ENCODE measurements at places on chromosomes 12 and 14. TPM values are rescaled to one million over a fixed set of nuclear protein-coding genes. Genes with fewer than 3 reads are reported as not detected.
A peak's percentile ranks its signal among the peaks of the same experiment; 100 is the strongest.

Gene OR4N5
- total RNA-seq = not detected

Gene OAS3
- 7.7 TPM for total RNA-seq

Gene ARHGEF25
- 62.4 TPM for total RNA-seq

Gene CLEC1A
- 0.32 TPM for total RNA-seq

Gene MYL2
- total RNA-seq = not detected

DNA sequence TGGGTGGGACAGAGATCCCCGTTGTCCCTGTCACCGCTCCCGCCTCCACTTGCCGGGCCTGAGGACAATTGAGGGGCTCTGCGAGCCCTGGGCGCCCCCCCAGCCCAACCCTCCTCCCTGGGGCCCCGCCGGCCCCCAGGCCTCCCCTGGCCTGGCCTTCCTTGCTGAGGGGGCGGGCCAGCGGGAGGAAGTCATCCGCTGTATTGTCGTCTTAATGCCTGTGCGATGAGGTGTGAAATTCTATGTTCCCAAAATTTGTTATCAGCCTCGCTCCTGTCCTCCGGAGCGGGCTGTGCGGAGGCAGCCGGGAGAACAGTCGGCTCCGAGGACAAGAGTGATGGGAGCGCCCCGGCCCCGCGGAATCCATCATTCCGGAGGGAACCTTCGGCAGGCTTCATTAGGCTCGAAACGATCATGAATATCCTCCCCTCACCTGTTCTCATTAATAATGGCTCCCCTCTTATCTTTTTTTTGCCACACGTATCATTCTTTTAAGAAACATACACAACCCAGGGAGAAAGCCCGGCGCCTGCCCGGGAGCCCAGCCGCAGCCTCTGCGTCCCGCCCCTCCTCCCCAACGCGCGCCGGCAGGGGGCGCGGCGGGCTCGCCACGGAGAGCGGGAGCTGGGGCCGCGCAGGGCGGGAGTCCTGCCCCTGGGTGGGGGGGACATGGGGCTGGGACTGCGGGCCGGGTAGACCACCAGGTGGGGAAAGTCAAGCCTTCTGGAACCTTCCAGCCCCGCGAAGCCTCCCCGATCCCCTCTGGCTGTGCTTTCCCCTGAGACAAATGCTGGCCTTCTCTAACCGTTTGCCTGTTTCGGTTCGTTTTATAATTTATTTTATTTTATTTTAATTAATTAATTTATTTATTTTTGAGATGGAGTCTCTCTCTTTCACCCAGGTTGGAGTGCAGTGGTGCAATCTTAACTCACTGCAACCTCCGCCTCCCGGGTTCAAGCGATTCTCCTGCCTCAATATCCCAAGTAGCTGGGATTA, 17.1 kb upstream of the DLK1 start:
- peaks cover 6% of the 10 kb centered on the region for H3K27me3 ChIP-seq
- peaks cover 32% of the 10 kb centered on the region for H3K4me1 ChIP-seq
- H3K4me3 ChIP-seq = peak overlapping the region; percentile 61
- peak overlapping the region; percentile 94 for H3K27ac ChIP-seq
- H3K36me3 ChIP-seq = no peaks in the 10 kb centered on the region

- H3K27me3 ChIP-seq = no peaks in the 10 kb centered on the region
- no peaks in the 10 kb centered on the region for H3K36me3 ChIP-seq
- no peak overlapping the region for H3K27ac ChIP-seq
- DNase-seq = no peak
- no peaks in the 10 kb centered on the region for H3K4me1 ChIP-seq
- H3K4me3 ChIP-seq = no peak overlapping the region
Measured at GRCh38 chr12:68915055-68915454, 17.9 kb downstream of the CPM start.

DNA sequence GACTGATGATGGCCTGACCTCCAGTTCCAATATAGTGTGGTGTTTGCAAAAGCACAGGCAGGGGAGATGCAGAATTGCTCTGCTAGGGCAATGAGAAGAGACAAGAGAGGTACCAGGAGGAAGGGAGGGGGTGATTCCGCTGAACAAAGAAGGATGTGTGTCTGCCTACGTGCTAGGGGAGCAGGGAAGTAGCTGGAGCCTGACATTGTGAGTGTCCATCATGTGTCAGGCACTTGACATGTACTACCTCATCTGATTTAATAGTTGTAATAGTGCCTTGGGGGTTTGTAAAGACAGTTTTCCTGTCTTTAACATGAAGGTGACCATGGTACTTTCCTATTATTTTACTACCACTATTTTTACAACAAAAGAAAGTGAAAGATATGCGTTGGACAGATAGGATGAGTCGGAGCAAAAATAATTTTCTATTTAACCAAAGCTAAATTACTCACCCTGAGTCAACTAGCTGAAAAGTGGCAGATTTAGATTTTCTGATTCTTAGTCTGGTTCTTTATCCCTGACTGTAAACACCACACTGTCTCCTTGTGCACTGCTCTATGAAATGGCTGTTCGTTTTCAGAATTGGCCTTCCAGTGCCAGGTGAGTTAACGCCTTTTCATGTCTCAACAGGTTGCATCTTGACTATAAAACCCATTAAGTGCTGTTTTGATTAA, 33.7 kb upstream of the TEAD4 start:
- no peaks in the 10 kb centered on the region for H3K27me3 ChIP-seq
- peaks cover 41% of the 10 kb centered on the region for H3K36me3 ChIP-seq
- no peak for DNase-seq
- no peaks in the 10 kb centered on the region for H3K4me1 ChIP-seq

- H3K4me1 ChIP-seq = peaks cover 15% of the 10 kb centered on the region
- no peaks in the 10 kb centered on the region for H3K36me3 ChIP-seq
- peak; percentile 66 for DNase-seq
- H3K27ac ChIP-seq = no peak within 1 kb of the TSS
- no peaks in the 10 kb centered on the region for H3K27me3 ChIP-seq
- no peak within 1 kb of the TSS for H3K4me3 ChIP-seq
Measured at GRCh38 chr14:23183479-23183878, at the start of gene SLC7A8. Gene SLC7A8, minus strand, starts transcription at chr14:23183660. Its CDS starts 746 bp downstream, at chr14:23182914.

- no peaks in the 10 kb centered on the region for H3K4me1 ChIP-seq
- H3K4me3 ChIP-seq = no peak overlapping the region
- no peak for DNase-seq
- H3K27ac ChIP-seq = no peak overlapping the region
Measured at GRCh38 chr12:124371970-124372555, 77.2 kb downstream of the RFLNA start.

DNA sequence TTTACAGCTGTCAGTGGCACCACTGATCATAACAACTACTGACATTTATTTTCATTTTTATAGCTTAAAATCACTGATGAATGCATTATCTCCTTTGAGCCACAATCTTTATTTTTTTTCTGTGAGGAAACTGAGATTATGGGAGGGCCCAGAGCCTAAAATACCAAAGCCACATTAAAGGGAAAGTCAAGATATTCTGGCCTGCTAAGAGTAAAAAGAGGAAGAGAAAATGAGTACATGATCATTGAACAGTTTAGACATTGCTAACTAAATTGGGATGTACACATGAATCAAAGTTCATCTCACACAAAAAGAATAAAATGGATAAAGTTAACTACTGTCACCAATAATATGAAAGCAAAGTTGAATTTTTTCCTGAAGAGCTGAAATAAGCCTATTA, 170.5 kb upstream of the GARIN2 start:
- no peaks in the 10 kb centered on the region for H3K27me3 ChIP-seq
- no peak overlapping the region for H3K27ac ChIP-seq
- no peaks in the 10 kb centered on the region for H3K4me1 ChIP-seq

DNA sequence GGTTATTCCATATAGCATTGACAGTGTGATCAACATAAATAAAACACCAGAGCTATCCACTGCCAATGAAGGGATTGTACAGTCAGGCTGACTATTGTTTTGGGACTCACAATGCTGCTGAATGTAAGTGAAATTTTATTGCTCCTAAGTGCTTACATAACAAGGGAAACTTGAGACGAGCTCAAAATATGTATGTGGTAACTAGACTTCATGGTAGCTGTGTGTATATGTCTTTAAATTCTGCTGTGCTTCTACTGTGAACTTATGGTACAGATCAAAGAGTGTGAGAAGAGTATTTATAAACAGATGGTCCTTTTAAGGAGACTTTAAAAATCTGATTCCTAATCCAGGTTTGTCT, 6.9 kb downstream of the FLRT2 start:
- H3K4me1 ChIP-seq = peaks cover 76% of the 10 kb centered on the region
- H3K36me3 ChIP-seq = peaks cover 12% of the 10 kb centered on the region
- no peak for DNase-seq
- no peaks in the 10 kb centered on the region for H3K27me3 ChIP-seq
- H3K4me3 ChIP-seq = peak overlapping the region; percentile 81
- peak overlapping the region; percentile 70 for H3K27ac ChIP-seq

- H3K4me1 ChIP-seq = no peaks in the 10 kb centered on the region
- H3K36me3 ChIP-seq = no peaks in the 10 kb centered on the region
Measured at GRCh38 chr14:47978871-47979270, 303.5 kb upstream of the MDGA2 start.

- H3K36me3 ChIP-seq = peaks cover under 1% of the 10 kb centered on the region
- H3K4me1 ChIP-seq = peaks cover 6% of the 10 kb centered on the region
- DNase-seq = no peak
- H3K27ac ChIP-seq = no peak overlapping the region
- no peak overlapping the region for H3K4me3 ChIP-seq
Measured at GRCh38 chr12:89166525-89166934, 185.8 kb downstream of the DUSP6 start.

- no peak for DNase-seq
- H3K27me3 ChIP-seq = no peaks in the 10 kb centered on the region
- H3K4me1 ChIP-seq = peaks cover 23% of the 10 kb centered on the region
Measured at GRCh38 chr14:101365329-101366158, 195.8 kb upstream of the DIO3 start.

DNA sequence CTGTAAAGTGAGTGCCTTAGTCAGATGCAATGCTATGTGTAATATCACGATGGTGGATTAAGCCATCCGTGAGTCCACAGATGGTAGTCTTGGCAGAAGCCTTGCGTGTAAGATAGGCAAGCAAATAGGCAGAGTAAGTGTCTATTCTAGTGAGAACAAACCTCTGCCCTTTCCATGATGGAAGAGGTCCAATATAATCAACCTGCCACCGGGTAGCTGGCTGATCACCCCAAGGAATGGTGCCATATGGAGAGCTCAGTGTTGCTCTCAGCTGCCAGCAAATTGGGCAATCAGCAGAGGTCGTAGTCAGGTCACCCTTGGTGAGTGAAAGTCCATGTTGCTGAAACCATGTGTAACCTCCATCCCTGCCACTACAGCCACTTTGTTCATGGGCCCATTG, 371.2 kb upstream of the LRFN5 start:
- no peak overlapping the region for H3K27ac ChIP-seq
- peaks cover 11% of the 10 kb centered on the region for H3K36me3 ChIP-seq
- DNase-seq = no peak
- no peaks in the 10 kb centered on the region for H3K4me1 ChIP-seq
- H3K4me3 ChIP-seq = no peak overlapping the region
- no peaks in the 10 kb centered on the region for H3K27me3 ChIP-seq

DNA sequence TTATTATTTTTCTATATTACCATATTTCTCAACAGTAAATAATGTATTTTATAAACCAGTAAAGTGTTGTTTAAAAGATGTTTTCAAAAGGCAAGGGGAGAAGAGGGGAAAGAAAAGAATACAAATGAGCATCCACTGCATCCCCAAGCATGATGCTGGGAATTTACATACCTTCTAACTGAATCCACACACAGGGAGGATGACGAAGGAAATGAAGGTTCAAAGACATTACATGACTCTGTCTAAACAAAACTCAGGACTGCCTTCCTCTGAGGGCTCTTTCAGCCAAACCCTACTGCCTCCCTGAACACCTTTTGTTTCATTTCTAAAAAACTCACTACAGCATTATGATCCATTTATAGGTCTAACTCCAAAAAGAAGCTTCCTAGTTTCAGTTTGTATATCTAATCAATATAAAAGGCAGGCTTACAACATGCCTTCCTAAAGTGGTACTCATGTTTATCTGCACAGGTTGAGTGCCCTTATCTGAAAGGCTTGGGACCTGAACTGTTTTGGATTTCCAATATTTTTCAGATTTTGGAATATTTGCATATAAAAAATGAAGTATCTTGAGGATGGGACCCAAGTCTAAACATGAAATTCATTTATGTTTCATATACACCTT, 30.3 kb downstream of the DICER1 start:
- no peak overlapping the region for H3K27ac ChIP-seq
- H3K4me1 ChIP-seq = peaks cover 7% of the 10 kb centered on the region
- H3K36me3 ChIP-seq = peaks cover 46% of the 10 kb centered on the region
- H3K4me3 ChIP-seq = no peak overlapping the region
- H3K27me3 ChIP-seq = no peaks in the 10 kb centered on the region

- H3K27me3 ChIP-seq = no peaks in the 10 kb centered on the region
- H3K4me1 ChIP-seq = peaks cover 7% of the 10 kb centered on the region
- no peaks in the 10 kb centered on the region for H3K36me3 ChIP-seq
- DNase-seq = no peak
Measured at GRCh38 chr14:91009501-91010152, 50.8 kb downstream of the RPS6KA5 start.

DNA sequence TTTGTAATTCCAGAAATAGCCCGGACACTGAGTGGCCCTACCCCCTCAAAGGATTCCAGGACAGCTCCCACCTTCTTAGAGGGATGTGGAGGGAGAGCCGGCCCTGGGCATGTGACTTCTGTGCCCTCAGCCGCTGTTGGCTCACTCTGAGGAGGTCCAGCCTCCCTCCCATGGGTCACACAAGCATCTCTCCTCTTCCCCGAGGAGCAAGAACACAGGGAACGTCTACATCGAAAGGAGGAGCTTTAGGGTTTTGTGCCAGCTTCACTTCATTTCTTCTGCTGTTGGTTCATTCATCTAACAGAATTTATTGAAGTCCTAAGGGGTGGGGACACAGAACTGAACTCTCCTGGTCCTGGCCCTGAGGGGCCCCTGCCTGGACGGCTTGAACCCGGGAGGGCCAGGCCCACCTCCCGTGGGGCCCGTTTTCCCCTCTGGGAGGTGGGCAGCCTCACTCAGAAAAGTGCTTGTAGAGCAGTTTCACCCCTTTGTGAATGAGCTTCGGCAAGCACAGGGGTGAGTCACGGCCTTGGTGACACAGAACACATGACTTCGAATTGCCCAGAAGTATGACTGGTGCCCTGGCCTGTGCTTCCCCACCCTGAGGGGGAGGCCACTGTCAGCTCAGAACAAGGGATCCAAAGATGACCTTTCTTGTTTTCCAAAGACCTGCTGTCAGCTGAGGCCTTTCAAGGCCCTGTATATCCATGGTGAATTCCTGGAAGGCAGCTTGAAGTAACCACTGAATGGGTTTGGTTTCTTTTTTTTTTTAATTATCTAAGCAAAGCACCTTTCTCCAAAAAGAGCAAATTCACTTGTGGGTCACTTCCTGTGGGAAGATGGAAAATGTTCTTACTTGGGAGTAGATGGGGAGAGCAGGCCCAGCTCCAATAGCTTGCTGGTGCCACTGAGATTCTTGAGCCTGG, 39.2 kb downstream of the NFKBIA start:
- peaks cover 28% of the 10 kb centered on the region for H3K4me1 ChIP-seq
- peak overlapping the region; percentile 39 for H3K27ac ChIP-seq
- no peaks in the 10 kb centered on the region for H3K36me3 ChIP-seq
- no peaks in the 10 kb centered on the region for H3K27me3 ChIP-seq
- DNase-seq = no peak

GRCh38 chr14:76564471-76565422, 188.8 kb downstream of the ESRRB start:
- no peak overlapping the region for H3K4me3 ChIP-seq
- peaks cover 16% of the 10 kb centered on the region for H3K27me3 ChIP-seq
- no peak for DNase-seq
- peaks cover 3% of the 10 kb centered on the region for H3K36me3 ChIP-seq
- peaks cover 5% of the 10 kb centered on the region for H3K4me1 ChIP-seq
- no peak overlapping the region for H3K27ac ChIP-seq
